Myometrial cell (primary cell): ENCODE measurements at places on chromosomes 13 and 19. TPM values are rescaled to one million over a fixed set of nuclear protein-coding genes. Genes with fewer than 3 reads are reported as not detected.

Gene CRX
- total RNA-seq: not detected in 2 replicates

Gene ALG11
- total RNA-seq: 9.4 and 9.8 TPM in 2 replicates

Gene EBPL
- total RNA-seq: 96.3 and 147 TPM in 2 replicates

Gene SAFB
- total RNA-seq: 21.8 and 29.1 TPM in 2 replicates

Gene FAM216B
- total RNA-seq: not detected in 2 replicates

Gene ZNF729
- total RNA-seq: not detected in 2 replicates

Gene ZNF723
- total RNA-seq: not detected in 2 replicates

Gene ZNF99
- total RNA-seq: not detected in 2 replicates

Gene PRR19
- total RNA-seq: 3.2 TPM in 1 of 2 replicates, not detected in the other

Gene WDR88
- not detected in 2 replicates for total RNA-seq

Gene C19orf81
- total RNA-seq: not detected in 2 replicates

Gene HPN
- not detected in 2 replicates for total RNA-seq
